ENCODE measurements at places on chromosomes 7 and 10.

DNA sequence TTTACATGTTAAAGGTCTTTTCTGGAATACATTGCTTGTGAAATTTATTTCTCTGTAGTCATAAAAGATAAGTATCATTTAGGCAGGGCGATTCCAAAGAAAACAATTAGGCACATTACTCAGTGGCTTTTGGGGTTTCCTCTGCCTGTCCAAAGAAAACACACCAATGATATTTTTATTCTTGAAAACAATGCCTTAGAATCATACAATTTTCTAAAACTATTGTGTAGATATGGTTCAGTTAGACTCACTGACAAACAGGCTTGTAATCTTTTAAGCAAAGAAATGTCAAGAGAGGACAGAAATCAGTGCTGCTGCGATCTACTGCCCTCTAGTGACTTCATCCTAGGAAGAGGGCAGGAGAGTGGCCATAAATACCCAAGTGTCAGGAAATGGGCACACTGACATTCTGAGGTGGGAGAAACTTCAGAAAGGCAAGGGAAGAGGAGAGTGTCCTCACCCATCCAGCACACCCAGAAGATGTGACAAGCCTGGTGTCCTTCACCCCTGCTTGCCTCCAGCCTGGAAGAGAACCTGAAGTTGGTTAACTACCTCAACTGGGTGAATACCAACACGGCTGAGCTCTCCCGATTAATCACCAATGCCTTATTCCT is 120.5 kb downstream of the GALNT11 start:
- peak; percentile 68 for DNase-seq

DNA sequence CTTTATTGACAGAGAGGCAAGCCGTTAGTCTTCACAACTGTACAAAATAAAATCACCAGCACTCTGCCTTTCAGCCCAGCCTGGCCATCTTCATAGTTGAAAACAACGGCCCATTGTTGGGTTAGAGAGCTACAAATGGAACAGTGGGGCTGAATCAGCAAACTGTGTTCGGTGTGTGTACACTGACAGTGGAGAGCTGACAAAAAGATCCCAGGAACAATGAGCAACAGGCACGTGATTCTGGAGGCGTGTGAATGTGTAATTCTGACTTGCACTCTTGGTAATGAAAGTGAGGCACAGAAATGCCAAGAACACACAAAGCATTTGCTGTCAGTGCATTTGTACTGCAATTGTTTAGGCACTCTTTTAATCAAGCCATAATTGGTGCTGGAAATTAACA is 303.7 kb downstream of the WDR11 start:
- DNase-seq, result peak; percentile 12

GRCh38 chr7:133746847-133747246 is 380.3 kb upstream of the LRGUK start:
- DNase-seq, result no peak

GRCh38 chr10:78906734-78907390 is 161.9 kb upstream of the ZMIZ1 start:
- DNase-seq, result no peak

DNA sequence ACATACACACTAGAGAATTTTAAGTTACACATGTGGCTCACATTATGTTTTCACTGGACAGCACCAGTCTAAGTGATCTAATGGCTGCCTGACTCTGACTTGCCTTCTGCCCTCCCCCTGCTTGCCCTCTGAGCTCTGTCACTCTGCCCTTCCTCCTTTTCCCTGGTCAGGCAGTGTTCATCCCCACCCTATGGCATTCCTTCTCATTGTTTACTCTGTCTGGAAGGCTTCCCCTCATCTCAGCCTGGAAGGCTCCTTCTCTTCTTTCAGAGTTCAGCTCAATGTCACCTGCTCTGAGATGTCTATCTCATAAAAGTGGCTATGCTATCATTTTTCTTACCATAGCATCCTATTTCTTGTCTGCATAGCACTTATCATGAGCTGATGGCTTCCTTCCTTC is 305.7 kb downstream of the BMPER start:
- DNase-seq, result no peak

GRCh38 chr7:96085953-96086352 is 235.9 kb downstream of the SLC25A13 start:
- DNase-seq, result no peak

DNA sequence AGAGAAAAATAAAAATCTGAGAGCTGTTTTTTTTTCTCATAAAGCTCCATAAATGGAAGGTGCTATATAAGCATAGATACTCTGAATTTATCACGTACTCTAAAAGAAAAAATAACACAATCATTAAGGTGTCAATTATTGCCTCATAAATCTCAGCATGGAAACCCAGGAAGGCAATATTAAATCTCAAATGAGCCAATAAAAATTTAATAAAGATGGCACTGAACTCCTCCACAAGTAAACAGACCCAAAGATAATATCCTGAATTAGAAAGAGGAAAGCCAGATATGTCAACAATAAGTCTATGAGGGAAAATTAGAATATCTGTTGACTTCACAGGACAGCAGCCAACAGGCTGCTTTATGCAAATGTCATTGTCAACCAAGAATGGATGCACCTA is 66.5 kb downstream of the CDK6 start:
- no peak for DNase-seq

- peak; percentile 7 for DNase-seq
Measured at GRCh38 chr7:116522247-116522646, 2.6 kb upstream of the CAV1 start.

DNA sequence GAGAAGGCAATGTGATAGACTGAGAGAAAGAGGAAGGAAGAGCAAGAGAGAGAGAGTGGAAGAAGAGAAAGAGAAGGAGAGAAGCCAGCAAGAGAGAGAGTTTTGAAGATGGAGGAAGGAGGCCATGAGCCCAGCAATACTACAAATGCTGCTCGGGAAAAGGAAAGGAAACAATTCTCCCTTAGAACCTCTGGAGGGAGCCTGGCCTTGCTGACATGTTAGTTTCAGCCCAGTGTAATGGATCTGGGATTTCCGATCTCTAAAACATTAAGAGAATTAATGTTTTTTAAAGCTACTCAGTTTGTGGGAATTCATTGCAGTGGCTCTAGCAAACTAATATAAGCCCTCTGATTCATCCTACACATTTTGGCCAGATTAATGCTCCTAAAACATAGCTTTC is 206.8 kb upstream of the MTPN start:
- peak; percentile 39 for DNase-seq

GRCh38 chr7:141587304-141587703 is 36.1 kb downstream of the AGK start:
- no peak for DNase-seq

- DNase-seq, result no peak
Measured at GRCh38 chr7:92967238-92967637, 130.9 kb upstream of the CDK6 start.

DNA sequence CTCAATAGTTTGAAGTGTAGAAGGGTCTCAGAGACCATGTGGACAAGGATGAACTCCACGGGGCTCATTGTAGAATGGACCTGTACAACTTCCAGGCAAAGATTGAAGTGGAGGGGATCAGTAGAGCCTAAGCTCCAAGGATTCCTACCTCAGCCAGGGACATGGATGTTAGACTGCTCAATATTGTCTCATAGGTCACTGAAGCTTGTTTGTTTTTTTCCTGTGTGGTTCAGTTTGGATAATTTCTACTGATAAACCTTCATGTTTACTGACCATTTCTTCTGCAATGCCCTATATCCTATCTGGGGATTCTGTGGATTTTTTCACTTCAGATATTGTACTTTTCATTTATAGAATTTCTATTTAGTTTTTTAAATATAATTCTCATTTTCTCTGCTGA is 8.9 kb downstream of the DYDC2 start:
- DNase-seq, result no peak

- DNase-seq, result peak; percentile 89
Measured at GRCh38 chr7:55546814-55547213, 25.5 kb downstream of the VOPP1 start.

- DNase-seq, result no peak
Measured at GRCh38 chr7:137006293-137006692, 137.8 kb downstream of the CHRM2 start.

GRCh38 chr10:3563298-3563697 is 221.7 kb downstream of the KLF6 start:
- DNase-seq, result no peak

- no peak for DNase-seq
Measured at GRCh38 chr7:51308696-51309095, 7.9 kb downstream of the COBL start.

DNA sequence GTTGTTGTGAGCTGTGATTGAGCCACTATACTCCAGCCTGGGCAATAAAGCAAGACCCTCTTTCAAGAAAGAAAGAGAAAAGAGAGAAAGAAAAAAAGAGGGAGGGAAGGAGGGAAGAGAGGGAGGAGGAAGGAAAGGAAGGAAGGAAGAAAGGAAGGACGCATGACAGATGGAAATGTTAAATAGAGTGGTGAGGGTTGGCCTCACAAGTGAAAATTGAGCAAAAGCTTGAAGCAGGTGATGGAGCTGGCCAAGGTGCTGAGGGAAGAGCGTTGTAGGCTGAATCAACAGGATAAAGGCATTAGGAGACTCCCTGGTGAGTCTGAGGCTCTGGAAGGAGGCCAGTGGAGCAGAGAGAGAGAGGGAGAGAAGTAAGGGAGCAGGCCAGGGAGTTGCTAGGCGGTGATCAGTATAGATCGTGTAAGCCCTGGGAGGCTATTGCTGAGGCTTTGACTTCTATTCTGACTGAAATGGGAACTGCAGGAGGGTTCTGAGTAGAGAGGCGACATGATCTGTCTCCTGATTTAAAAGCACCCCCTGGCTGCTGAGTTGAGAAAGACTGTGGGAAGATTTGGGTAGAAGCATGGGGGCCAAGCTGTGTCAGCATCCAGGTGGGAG is 26.5 kb upstream of the TMEM248 start:
- DNase-seq, result peak; percentile 53

DNA sequence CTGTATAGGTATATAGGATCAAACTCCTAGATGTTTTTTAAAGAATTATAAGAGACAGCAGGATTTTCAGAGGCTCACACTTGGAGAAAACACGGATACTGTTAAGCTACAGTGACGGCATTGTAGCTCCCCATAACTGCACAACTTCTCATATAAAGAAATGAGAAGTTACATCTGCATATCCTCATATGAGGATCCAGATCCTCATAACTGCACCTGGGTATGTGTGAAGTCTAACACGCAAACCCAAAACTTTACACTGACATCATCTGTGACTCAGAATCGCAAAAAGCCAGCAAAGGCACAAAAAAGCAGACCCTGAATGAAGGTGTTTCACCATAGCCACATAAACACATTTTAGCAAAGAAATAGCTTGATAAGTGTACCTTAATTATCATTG is 34.1 kb downstream of the NEBL start:
- no peak for DNase-seq

DNA sequence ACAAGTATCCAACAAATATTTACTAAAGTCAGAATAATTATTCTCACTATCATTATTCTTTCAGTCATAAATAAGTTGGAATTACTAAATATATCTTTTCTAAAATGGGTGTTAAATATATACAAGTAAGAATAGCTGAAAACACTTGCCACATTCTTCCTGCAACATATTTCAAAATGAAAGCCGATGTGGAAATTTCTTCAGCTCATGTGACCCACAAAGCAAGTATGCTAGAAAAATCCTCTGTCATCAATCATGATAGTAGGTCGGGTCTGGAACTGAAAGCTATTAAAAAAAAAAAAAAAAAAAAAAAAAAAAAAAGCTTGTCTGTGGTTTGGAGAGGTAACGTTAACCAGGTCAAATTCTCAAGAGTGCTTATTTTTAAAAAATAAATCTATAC is 344.7 kb downstream of the NEBL start:
- DNase-seq, result no peak

GRCh38 chr7:123709525-123709924 is 39.3 kb downstream of the WASL start:
- no peak for DNase-seq

- no peak for DNase-seq
Measured at GRCh38 chr7:64753032-64753431, 41.2 kb upstream of the ZNF138 start.

GRCh38 chr7:151205730-151206129 is 4.6 kb downstream of the H2BK1 start:
- DNase-seq, result no peak

- DNase-seq, result peak; percentile 84
Measured at GRCh38 chr7:105682341-105683060, 101.2 kb upstream of the EFCAB10 start.

DNA sequence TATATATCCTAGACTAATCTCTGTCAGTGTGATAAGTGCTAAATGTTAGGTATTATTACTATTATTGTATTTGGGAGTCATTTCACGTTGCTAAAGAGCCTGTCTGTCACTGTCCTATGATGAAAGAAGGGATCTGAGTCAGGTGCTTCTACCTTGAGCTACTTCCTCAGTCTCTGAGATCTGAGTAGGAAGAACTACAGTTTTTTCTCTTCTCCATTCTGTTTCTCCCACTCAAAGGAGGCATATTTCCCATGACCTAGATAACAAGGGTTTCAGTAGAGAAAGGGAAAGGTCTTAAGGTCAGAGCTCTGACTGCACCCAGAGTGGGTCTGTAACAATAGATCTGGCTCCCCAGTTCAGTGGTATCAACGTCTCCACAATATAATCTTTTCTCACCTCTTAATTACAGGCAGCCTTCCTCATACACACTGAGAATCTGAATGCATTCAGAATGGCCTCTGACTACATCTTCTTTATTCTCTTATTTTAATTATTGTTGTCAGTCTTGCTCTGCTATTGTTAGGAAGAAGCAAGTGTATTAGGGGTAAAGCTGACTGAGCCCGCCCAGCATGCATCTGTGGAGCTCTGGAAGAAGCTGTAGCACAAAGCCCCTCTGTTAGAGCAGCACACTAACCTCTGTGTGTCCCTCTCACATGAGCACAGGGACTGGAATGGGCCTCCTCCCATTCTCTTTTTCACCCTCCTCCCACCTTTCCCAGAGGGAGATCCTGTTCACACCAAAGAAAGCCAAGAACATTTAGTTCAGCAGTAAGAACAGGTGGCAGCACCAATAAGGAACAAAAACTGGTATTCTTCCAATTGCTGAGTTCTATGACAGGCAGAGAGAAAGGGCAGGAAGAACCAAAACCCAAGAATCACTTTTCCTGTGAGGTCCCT is 38.1 kb downstream of the USP54 start:
- DNase-seq, result no peak

DNA sequence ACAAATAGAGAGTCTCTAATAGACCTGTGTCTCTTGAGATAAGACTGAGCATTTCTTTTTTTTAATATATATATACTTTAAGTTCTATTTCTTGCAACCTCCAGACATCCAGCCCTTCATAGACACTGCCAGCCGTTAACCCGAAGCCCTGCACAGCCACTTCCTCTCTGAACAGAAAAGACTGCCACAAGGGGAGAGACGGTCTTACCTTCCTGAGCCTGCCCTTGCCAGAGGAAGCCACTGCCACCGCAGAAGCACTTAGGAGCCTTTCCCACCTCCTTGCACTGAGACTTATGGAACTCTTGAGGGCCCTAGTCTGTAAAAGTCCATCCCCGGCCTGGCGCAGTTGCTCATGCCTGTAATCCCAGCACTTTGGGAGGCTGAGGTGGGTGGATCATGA is 31.8 kb upstream of the PRSS1 start:
- DNase-seq, result no peak

DNA sequence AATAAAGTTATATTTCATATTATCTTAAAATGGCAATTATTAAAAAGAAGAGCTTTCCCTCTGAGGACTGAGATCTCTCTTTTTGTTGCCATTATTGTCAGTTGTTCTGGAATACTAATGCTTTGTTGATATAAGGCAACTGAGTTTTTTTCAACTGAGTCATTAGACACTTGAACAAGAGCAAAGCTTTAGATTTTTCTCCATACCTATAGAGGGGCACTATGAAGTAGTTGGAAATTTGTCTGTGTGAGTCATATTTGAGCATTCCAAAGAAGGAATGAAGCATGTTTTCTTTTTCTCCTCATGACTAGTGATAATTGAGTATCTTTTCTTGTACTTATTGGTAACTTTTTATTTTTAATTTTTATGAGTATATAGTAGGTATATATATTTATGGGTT is 24.5 kb downstream of the RPA3 start:
- DNase-seq, result peak; percentile 83
